ENCODE measurements at places on chromosomes 13 and 19.

DNA sequence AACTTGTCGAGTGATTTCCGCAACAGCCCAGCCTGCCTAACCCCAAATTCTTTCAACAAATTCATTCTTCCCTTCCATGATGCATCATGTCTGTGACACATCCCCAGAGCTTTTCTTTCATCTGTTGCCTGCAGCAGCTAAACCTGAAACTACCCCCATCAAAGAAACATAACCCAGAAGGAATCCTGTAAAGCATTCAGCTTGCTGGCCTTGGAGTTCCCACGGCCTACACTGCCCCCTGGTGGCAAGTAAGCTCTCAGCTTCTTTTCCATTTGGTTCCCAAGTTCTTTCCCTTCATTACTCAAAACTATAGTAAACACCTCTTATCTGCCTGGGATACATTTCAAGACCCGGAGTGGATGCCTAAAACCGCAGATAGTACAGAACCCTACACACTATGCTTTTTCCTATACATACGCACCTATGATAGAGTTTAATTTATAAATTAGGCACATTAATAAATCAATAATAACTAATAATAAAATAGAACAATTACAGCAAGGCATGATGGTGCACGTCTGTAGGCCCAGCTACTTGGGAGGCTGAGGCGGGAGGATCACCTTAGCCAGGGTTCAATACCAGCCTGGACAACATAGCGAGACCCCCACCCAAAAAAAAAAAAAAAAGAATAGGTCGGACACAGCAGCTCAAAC, 7.4 kb downstream of the ETHE1 start:
- DNase-seq = no peak

DNA sequence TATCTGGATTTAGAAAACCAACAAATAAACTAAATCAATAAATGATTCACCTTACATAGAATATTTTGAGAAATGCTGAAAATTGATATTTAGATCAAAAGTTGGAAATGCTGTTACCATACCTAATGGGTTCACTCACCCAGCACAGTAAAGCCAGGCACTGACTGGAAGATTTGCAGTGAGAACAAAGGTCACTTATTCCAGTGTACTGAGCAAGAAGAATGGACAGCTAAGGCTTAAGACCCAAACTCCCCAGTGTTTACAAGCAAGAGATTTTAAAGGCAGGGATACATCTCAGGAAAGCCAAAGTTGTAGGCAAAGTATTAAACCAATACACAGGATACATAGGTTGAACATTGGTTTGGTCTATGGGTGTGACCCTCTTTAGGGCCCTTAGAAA, 523.9 kb upstream of the PCDH9 start:
- no peak for DNase-seq

GRCh38 chr13:44826591-44827350, 162.5 kb downstream of the NUFIP1 start:
- no peak for DNase-seq

DNA sequence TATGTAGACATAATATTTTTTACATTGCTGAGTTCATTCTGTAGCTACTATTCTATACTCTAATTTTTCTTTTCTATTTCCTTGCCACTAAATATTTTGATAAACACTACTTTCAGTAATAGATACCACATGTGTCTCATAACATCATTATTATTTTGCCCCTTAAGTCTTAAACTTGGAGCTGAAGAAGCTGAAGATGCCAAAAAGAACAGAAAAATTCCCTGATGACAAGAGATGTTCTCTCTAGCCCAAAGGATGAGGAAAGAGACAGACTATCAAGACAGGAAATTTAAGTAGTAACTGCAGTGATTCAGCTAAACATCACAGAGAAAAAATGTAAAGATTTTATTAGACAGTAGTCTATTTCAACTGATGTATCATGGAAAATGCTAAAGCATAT, 322.0 kb upstream of the KLHL1 start:
- DNase-seq = no peak

- DNase-seq = no peak
These were observed 401 bp upstream of the ZNF765 start for GRCh38 chr19:53394522-53394973.

DNA sequence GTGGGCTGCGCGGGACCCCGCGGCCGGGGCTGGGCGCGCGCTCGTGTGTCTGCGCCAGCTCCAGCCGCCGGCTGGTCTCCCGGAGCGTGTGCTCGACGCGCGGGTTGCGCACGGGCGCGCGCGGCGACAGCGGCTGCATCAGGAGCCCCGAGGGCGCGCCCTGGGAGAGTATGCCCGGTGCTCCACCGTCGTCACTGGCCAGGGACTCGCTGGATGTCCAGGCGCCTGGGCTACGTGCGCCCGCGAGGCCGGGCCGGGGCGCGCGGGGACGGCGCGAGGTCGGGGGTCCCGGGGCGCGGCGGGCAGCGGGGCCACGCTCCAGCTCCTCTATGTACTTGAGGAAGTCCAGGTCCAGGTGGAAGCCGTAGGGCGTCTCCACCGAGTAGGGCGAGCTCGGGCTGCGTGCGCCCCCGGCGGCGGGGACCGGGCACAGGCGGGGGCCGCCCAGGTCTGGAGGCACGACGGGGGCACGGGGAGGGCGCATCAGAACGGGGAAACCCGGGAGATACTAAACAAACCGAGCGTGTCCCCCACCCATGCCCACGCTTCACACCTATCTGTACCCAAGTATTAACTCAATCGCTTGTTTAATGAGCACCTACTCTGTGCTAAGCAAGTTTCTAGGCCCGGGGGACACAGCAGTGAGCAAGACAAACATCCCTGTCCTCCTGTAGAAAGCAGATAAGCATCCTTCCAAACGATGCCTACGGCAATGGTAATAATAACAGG, 7.6 kb downstream of the KANK3 start:
- DNase-seq = no peak

- DNase-seq = no peak
These were observed 39.1 kb downstream of the SLC7A9 start for GRCh38 chr19:32830231-32831014.

DNA sequence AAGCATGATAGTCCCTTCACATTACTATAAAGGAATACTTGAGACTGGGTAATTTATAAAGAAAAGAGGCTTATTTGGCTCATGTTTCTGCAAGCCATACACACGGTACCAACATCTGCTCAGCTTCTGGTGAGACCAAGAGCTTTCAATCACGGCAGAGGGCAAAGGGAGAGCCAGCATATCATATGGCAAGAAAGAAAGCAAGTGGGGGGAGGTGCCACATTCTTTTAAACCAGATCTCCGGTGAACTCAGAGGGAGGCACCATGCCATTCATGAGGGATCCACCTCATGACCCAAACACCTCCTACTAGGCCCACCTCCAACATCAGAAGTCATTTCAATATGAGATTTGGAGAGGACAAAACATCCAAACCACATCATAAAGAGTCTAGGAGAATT, 20.3 kb downstream of the XPO4 start:
- DNase-seq = no peak

GRCh38 chr13:60327511-60327910, 69.5 kb upstream of the TDRD3 start:
- no peak for DNase-seq

GRCh38 chr13:62387647-62388046, 972.0 kb upstream of the PCDH20 start:
- no peak for DNase-seq

- no peak for DNase-seq
These were observed 2.7 kb downstream of the VSTM2B start for GRCh38 chr19:29528350-29528945.

DNA sequence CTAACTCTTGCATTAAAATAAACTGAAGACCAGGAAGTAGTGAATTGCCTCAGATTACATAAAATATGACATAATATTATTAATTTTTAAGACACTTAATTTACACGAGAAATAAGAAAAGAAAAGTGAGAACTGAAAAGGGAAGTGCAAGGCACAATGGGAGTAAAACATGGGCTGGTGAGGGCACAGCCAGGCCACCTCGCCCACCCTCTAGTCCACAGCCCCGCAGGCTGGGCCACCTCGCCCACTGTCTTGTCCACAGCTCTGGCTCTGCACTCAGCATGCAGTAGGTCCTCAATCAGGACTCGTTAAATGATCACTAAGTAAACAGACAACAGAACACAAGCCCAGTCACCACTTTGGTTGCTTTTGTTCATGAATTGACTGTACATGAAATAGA, 67.8 kb upstream of the ARHGEF7 start:
- no peak for DNase-seq

DNA sequence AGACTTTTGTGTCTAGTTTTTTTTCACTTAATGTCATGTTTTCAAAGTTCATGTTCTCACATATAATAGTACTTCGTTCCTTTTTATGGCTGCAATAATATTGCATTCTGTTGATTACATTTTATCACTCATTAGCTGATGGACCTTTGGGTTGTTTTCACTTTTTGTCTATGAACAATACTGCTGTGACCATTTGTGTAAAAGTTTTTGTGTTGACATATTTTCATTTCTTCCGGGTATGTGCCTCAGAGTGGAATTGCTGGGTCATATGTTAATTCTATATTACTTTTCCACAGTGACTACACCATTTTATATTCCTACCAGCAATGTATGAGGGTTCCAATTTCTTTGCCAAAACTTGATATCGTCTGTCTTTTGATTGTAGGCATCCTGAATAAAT, 85.8 kb upstream of the MLNR start:
- DNase-seq = no peak

- DNase-seq = no peak
These were observed 122.1 kb downstream of the CYSLTR2 start for GRCh38 chr13:48775804-48776203.

DNA sequence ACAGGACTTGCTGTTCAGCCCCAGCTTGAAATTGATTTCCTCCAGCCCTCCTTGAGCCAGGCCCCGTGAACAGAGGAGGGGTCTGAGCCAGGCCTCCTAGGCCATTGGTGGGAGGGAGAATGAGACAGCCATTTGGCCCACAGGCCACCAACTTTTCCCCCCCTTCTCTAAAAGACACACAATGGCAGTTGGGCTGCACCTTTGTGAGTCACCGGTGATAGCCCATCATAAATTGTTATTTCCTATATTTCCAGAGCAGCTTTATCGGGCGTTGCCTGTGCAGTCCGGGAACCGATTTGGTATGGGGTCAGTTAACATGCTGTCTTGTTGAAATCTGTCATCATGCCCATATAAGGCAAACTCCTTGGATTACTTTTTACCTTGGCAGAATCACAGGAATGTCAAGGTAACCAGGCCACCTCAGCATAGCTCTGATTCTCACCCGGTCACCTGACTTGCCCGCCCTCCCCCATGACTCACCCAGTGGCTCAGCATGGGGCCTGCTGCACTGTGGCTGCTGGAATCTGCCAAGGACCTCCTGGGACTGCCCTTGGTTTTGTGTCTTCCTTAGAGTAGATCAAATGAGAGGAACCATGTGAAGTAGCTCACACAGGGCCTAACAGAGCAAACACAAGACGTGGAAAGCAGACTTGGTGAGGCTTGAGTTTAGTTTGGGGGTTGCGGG, 36.1 kb downstream of the ACTN4 start:
- no peak for DNase-seq

- DNase-seq = no peak
These were observed 420.5 kb upstream of the KLF12 start for GRCh38 chr13:74554569-74555275.

- DNase-seq = no peak
These were observed 79.4 kb upstream of the ABCC4 start for GRCh38 chr13:95380468-95381211.

Data from cortex of kidney (tissue), 1 donor.